Naive B cell (primary cell): ENCODE measurements at places on chromosomes 11 and 22.

GRCh38 chr11:16785520-16786128 is 47.2 kb downstream of the C11orf58 start:
- H3K4me3 ChIP-seq: no peak overlapping the region
- H3K4me1 ChIP-seq: no peaks in the 10 kb centered on the region
- H3K36me3 ChIP-seq: no peaks in the 10 kb centered on the region
- peak; percentile 10 for DNase-seq
- no peaks in the 10 kb centered on the region for H3K27me3 ChIP-seq
- no peak overlapping the region for H3K27ac ChIP-seq

- H3K36me3 ChIP-seq: no peaks in the 10 kb centered on the region
- H3K27me3 ChIP-seq: peaks cover 7% of the 10 kb centered on the region
- H3K4me3 ChIP-seq: peak overlapping the region; percentile 49
- DNase-seq: no peak
- H3K4me1 ChIP-seq: peaks cover 36% of the 10 kb centered on the region
Observed at GRCh38 chr11:504053-504993, 2.7 kb downstream of the RNH1 start.

DNA sequence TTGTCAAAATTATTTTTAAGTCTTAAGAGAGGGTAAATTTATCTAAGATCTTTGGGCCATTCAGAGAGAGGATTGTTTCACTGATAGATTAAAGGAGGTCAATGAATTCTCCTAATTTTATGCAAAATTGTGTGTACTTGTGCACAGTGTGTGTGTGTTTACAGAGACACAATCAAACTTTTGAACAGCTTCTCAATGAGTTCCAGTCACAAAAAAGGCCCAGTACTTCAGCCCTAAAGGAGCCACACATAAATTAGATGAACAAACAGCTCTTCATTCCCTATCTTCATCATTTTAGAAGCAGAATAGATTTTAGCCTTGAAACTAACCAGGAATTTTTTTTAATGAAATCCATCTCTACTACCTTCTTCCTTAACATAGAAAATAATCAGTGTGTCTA is 9.7 kb downstream of the GRIA4 start:
- DNase-seq: no peak
- no peaks in the 10 kb centered on the region for H3K36me3 ChIP-seq
- H3K4me3 ChIP-seq: no peak overlapping the region
- no peak overlapping the region for H3K27ac ChIP-seq
- H3K27me3 ChIP-seq: no peaks in the 10 kb centered on the region

GRCh38 chr11:104078245-104078644 is 41.8 kb downstream of the DDI1 start:
- H3K4me1 ChIP-seq: peaks cover 3% of the 10 kb centered on the region
- H3K27me3 ChIP-seq: no peaks in the 10 kb centered on the region
- H3K36me3 ChIP-seq: no peaks in the 10 kb centered on the region
- no peak for DNase-seq

DNA sequence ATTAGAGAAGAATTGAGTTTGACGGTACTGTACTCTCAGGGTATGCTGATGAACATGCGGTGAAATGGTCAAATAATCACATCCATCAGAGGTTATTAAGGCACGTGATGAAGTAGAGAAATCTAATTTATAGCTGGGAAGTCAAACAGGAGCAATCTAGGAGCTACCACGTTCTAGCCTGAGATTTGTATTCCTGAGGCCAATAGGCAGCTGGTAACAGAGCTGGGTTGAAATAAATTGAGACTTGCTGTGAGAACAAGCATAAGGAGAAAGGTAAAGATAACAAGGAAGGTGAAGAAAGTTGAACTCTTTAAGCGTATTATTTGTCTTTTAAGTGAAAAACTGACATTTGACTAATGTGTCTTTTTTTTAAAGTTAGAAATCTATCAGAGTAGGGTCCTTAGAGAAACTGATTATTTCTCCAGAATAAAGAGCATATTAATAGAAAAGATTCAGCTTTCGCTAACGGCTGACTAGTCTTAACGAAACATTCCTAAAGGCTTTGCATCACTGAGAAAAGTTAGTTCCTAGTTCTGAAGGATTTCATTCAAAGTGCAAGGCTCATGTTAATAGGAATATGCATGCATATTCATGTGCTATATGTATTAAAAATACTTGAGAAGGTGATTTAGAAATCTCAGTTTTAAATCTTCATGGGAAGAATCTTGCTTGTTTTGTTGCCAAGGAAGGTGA is 5.2 kb upstream of the WEE1 start:
- H3K4me1 ChIP-seq: peaks cover 38% of the 10 kb centered on the region
- peak overlapping the region; percentile 85 for H3K27ac ChIP-seq
- peak overlapping the region; percentile 64 for H3K4me3 ChIP-seq
- no peaks in the 10 kb centered on the region for H3K36me3 ChIP-seq
- DNase-seq: no peak

DNA sequence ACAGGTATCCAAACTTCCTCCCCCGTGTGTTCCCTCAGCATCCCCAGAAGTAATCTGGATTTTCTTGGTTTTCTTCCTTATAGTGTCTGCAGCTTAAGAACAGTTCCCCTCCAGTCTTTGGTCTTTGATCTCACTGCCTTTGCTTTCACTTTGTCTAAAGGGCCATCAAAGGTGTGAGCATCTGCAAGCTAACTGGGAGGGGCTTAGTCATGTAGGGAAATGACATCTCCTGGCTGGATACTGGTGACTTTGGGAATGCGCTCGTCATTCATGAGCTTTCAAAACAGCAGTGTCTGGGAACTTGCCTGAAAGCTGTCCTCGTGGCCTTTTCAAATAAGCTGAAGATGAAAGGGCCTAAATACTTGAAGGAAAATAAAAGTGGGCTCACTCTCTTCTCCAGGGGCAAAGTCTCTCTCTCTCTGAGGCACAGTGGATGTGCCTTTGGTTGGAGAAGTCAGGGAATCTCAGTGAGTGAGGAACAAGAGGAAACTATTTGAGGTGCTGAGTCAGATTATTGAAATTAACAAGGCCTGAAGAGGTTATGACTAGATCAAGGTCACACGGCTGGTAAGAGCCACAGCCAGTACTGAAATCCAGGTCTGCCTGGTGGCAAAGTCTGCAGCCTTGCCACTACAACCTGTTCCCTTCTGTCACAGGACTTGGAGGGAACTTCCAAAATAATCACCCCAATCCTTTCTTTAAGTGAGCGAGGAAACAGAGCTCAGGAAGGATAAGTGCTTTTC is 45.6 kb upstream of the TENM4 start:
- peaks cover 5% of the 10 kb centered on the region for H3K27me3 ChIP-seq
- H3K36me3 ChIP-seq: no peaks in the 10 kb centered on the region
- no peak overlapping the region for H3K4me3 ChIP-seq
- no peak overlapping the region for H3K27ac ChIP-seq

DNA sequence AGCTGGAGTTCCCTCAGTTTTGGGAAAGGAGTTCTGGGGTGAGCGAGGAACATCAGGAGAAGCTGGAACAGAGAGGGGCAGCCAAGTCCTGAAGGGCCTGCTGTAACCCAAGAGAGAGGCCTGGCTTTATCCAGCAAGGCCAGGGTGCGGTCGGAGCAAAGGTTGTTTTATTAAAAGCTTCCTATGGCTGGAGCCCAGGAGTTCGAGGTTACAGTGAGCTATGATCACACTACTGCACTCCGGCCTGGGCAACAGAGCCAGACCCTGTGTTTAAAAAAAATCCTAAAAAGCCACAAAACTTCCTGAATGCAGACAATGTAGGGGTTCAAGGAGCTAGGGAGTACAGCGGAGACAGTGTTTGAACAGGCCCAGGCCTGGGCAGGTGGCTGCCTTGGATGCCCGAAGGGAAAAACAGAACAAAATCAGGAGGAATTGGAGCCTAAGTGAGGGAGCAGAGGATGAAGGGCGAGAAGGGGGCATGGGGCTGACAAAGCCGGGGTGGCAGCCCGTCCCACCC is 22.2 kb upstream of the MALAT1 start:
- H3K27ac ChIP-seq: peak overlapping the region; percentile 98
- peaks cover 22% of the 10 kb centered on the region for H3K4me1 ChIP-seq
- no peak for DNase-seq
- H3K4me3 ChIP-seq: peak overlapping the region; percentile 93
- no peaks in the 10 kb centered on the region for H3K27me3 ChIP-seq

GRCh38 chr11:106957030-106957482 is 61.2 kb downstream of the GUCY1A2 start:
- DNase-seq: no peak
- no peaks in the 10 kb centered on the region for H3K27me3 ChIP-seq
- H3K4me3 ChIP-seq: no peak overlapping the region

GRCh38 chr11:33294797-33295196 is 37.6 kb downstream of the HIPK3 start:
- no peaks in the 10 kb centered on the region for H3K27me3 ChIP-seq
- peaks cover 11% of the 10 kb centered on the region for H3K36me3 ChIP-seq
- no peak for DNase-seq

GRCh38 chr11:116697011-116697410 is 75.8 kb downstream of the BUD13 start:
- H3K27me3 ChIP-seq: peaks cover 23% of the 10 kb centered on the region
- H3K4me1 ChIP-seq: no peaks in the 10 kb centered on the region
- no peak for DNase-seq
- no peak overlapping the region for H3K4me3 ChIP-seq
- H3K36me3 ChIP-seq: no peaks in the 10 kb centered on the region

DNA sequence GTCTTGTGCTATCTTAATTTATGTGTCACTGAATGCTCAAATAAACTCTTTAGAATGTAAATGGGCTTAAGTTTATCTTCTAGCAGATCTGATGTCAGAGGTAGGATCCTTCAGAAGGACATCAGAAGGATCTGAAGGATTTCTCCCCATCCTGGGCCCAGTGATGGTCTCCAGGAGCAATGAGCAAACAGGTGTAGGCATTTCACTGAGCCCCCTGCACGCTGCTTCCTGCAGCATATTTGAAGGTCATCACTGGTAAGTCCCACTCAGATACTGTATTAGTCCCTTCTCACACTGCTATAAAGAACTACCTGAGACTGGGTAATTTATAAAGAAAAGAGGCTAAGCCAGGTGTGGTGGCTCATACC is 4.5 kb downstream of the GSTP1 start:
- peaks cover 68% of the 10 kb centered on the region for H3K4me1 ChIP-seq
- peak overlapping the region; percentile 87 for H3K4me3 ChIP-seq
- H3K36me3 ChIP-seq: no peaks in the 10 kb centered on the region
- DNase-seq: no peak

DNA sequence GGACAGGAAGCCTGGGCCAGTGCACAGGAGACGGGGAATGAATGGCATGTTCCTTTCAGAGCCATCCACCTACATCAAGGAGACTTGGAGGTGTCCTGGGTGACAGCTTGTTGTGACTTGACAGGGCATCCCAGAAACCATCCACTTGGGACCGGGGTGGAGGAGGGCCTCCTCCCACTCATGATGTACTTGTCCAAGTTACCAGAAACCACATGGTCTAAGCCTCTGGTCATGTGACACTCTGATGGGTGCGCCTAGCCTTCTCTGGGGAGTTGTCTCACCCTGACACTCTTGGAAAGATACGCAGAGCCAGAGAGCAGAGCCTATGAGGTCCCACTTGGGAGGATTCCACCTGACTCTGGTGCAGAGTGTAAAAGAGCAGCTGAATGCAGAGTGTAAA is 21.6 kb upstream of the FXYD6 start:
- peaks cover 35% of the 10 kb centered on the region for H3K4me1 ChIP-seq
- H3K4me3 ChIP-seq: no peak overlapping the region
- DNase-seq: no peak
